Activated CD8-positive, alpha-beta T cell treated with anti-CD3 and anti-CD28 coated beads, Interleukin-2, amount 10 ng/mL, durations not matched to agents 7 days and 5 days (primary cell): ENCODE measurements at places on chromosomes 7 and 10.

DNA sequence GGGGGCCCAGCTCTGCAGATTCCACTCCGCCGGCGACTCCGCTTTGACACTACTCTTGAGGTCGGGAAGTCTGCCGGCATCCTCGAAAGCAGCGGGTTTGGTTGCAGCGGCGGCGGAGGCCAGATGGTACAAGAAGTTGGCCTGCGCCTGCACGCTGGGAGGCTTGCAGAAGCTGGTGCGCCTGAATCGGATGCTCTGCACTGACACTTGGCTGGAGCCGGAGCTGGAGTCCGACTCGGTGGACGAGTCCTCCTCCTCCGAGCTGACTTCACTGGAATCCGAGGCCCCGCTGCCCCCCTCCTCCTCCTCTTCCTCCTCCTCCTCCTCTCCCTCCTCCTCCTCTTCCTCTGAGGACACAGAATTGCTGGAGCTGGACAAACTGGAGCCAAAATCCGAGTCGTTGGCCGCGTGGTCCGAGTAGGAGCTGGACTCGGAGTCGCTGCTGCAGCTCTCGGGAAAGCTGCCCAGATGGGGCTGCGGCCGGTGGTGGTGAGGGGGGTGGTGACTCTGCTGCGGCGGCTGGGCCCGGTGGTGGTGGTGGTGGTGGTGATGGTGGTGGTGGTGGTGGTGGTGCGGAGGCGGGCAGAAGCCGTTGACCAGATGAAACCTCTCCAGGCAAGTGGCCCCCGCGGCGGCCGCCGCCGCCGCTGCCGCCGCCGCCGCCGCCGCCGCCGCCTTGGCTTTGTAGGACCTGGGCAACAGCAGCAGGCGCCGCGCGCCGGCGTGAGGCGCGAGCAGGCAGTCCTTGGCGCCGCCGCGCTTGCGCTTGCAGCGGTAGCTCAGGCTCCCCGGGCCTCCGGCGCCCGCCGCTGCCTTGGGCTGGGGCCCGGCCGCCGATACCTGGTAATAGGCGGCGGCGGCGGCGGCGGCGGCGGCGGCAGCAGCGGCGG, 9.0 kb downstream of the SKIDA1 start:
- peaks cover 81% of the 10 kb centered on the region for H3K27me3 ChIP-seq
- DNase-seq, result peak; percentile 44
- peak overlapping the region; percentile 65 for H3K4me3 ChIP-seq
- peaks cover 38% of the 10 kb centered on the region for H3K4me1 ChIP-seq
- H3K36me3 ChIP-seq, result no peaks in the 10 kb centered on the region
- H3K27ac ChIP-seq, result no peak overlapping the region

DNA sequence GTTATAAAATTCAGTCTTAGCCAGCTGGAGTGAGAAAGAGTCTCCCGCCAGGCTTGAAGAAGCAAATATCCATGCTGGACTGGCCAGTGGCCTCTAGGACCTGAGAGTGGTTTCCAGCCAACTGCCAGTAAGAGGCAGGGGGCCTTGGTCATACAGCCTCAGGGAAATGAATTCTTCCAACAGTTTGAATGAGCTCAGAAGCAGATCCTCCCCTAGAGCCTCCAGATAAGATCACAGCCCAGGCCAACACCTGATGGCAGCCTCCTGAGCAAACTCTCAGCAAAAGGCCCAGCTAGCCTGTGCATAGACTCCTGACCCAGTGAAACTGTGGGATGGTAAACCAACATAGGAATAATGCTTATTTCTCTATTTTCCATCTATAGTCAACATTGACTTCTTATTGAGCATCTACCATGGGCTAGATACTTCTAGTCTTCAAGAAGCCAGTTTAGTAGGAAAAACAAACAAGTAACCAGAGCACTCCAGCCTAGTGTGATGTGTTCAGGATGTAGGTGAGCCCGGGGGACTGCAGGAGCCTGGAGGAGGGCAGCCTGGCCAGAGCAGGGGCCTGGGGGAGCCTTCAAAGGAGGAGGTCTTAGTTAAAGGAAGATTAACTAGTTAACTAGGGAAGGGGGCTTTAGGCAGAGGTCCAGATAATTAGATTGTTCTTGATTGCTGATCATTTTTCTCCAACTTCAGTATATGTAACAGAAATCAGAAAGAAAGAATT, 115.4 kb upstream of the ADO start:
- no peaks in the 10 kb centered on the region for H3K27me3 ChIP-seq
- peaks cover 25% of the 10 kb centered on the region for H3K4me1 ChIP-seq
- DNase-seq, result no peak
- H3K4me3 ChIP-seq, result peak overlapping the region; percentile 27
- H3K27ac ChIP-seq, result peak overlapping the region; percentile 73
- H3K36me3 ChIP-seq, result peaks cover 12% of the 10 kb centered on the region

GRCh38 chr10:6135039-6135438, 46.2 kb downstream of the RBM17 start:
- H3K27ac ChIP-seq, result no peak overlapping the region
- no peak overlapping the region for H3K4me3 ChIP-seq
- H3K27me3 ChIP-seq, result peaks cover 4% of the 10 kb centered on the region
- DNase-seq, result no peak
- H3K4me1 ChIP-seq, result peaks cover 40% of the 10 kb centered on the region

GRCh38 chr7:131554880-131555516, 1.4 kb downstream of the PODXL start:
- peak overlapping the region; percentile 61 for H3K4me3 ChIP-seq
- peaks cover 16% of the 10 kb centered on the region for H3K4me1 ChIP-seq
- no peak for DNase-seq
- no peaks in the 10 kb centered on the region for H3K36me3 ChIP-seq

GRCh38 chr7:28766359-28766758, 191.8 kb downstream of the TRIL start:
- H3K4me3 ChIP-seq, result no peak overlapping the region
- H3K27me3 ChIP-seq, result peaks cover 4% of the 10 kb centered on the region
- no peaks in the 10 kb centered on the region for H3K4me1 ChIP-seq
- H3K27ac ChIP-seq, result no peak overlapping the region
- no peak for DNase-seq

GRCh38 chr7:99897322-99898022, 20.6 kb upstream of the OR2AE1 start:
- no peaks in the 10 kb centered on the region for H3K27me3 ChIP-seq
- H3K27ac ChIP-seq, result peak overlapping the region; percentile 45
- no peak overlapping the region for H3K4me3 ChIP-seq
- peaks cover 56% of the 10 kb centered on the region for H3K36me3 ChIP-seq
- no peak for DNase-seq

GRCh38 chr10:35635576-35635975, 6.5 kb downstream of the FZD8 start:
- H3K4me1 ChIP-seq, result peaks cover 6% of the 10 kb centered on the region
- H3K27me3 ChIP-seq, result peaks cover 42% of the 10 kb centered on the region
- H3K36me3 ChIP-seq, result no peaks in the 10 kb centered on the region

- no peaks in the 10 kb centered on the region for H3K36me3 ChIP-seq
- H3K27me3 ChIP-seq, result peaks cover 24% of the 10 kb centered on the region
These were observed 11.3 kb downstream of the COL26A1 start for GRCh38 chr7:101373812-101374614.

DNA sequence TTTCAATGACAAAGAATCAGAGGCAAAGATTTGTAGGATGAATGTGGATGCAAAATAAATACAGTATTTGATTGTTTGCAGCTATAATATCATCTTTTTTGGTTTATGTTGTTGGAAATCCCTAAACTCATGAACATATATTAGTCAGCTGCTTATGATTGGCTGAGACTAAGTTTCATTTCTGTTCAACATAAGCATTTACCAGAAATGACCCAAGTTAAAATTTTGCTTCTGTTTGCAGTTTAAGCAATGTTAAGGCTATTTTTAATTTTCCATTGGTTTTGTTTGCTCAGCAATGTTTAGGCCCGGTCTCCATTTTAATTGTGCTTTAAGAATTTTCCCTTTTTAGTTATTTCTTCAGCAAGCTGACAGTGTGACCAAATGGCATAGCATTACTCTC, 22.0 kb downstream of the GIMAP6 start:
- H3K36me3 ChIP-seq, result peaks cover 37% of the 10 kb centered on the region
- H3K27ac ChIP-seq, result no peak overlapping the region
- H3K27me3 ChIP-seq, result no peaks in the 10 kb centered on the region
- no peak overlapping the region for H3K4me3 ChIP-seq
- DNase-seq, result no peak
- peaks cover 51% of the 10 kb centered on the region for H3K4me1 ChIP-seq

- peaks cover 33% of the 10 kb centered on the region for H3K27me3 ChIP-seq
- no peaks in the 10 kb centered on the region for H3K36me3 ChIP-seq
- no peak overlapping the region for H3K4me3 ChIP-seq
These were observed 115.2 kb downstream of the SORBS1 start for GRCh38 chr10:95445837-95446486.

DNA sequence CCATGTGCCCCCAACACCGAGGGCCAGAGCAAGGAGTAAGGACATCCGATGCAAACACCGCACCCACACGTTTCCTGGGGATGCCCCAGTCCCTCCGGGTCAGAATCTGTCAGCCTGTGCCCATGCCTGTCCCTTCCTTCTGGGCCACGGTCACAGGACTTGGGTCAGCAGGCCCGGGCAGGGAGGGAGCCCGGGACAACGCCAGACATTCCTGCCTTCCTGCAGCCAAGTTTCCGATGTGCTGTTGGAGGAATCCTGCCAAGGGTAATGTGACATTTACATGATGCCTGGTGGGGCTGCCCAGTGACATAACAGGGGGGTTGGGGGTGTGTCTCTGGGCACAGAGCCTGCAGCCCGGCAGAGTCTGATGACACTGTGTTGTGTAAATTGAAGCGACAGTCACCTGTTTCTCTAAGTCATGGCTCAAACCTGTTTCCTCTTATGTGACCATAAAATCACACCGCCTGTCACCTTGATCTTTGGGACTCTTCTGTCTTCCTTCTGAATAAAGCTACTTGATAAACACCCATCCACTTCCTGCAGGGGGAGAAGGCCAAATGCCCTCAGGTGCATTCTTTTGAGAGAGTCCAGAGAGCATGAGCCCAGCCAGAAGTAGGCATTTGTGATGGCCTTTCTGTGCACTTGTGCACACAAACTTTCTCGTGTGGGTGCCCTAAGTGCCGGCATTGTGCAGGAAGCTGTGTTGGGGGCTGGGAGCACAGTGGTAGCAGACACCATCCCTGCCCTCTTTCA, 175.3 kb upstream of the RHEB start:
- H3K4me1 ChIP-seq, result peaks cover 6% of the 10 kb centered on the region
- H3K27me3 ChIP-seq, result no peaks in the 10 kb centered on the region
- H3K4me3 ChIP-seq, result no peak overlapping the region

DNA sequence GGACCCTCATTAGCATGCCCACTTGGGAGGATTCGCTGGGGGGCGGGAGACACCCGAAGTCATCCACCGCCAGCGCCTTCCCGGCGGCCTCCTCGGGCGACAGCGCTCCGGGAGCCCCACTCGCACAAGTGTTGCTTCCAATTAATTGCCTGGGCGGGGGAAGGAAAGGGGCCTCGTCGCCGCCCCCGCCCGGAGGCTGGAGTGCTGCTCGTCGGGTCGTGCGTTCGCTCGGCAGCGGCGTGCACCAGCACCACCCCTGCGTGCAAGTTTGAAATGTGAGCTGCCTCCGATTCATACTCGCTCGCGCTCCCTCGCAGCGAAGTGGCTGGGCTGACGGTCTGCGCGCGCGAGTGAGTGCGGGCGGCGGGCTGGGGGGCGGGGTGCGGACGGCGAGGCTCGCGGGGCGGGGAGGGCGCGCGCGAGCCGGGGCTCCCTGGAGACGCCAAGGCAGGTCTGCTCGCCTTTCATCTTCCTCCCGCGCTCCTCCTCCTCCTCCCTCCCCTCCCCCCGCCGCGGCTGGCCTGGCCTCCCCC, 104.6 kb upstream of the PPIF start:
- H3K4me3 ChIP-seq, result peak overlapping the region; percentile 80
- H3K36me3 ChIP-seq, result peaks cover 12% of the 10 kb centered on the region
- H3K4me1 ChIP-seq, result peaks cover 60% of the 10 kb centered on the region
- peak overlapping the region; percentile 75 for H3K27ac ChIP-seq
- H3K27me3 ChIP-seq, result no peaks in the 10 kb centered on the region

DNA sequence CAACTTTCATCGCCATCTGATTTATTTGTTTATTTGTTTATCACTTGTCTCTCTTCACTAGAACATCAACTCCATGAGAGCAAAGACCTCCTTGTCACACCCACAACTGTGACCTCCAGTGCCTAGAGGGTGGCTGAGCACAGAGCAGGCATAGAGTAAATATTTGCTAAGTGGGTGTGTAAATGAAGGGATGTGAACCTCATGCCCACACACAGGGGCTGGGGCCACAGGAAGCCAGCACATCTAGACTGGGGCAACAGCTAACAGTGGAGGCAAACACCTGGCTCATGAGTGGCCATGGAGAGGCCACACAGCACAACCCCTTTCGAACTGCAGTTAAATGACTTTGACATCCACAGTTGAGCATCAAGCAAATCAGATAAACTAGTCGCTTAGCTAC, 39.8 kb downstream of the AKR1B1 start:
- no peak overlapping the region for H3K27ac ChIP-seq
- H3K4me1 ChIP-seq, result no peaks in the 10 kb centered on the region
- no peak for DNase-seq
- no peak overlapping the region for H3K4me3 ChIP-seq
- H3K27me3 ChIP-seq, result no peaks in the 10 kb centered on the region

GRCh38 chr7:128215281-128215680, 25.8 kb upstream of the LEP start:
- H3K4me3 ChIP-seq, result no peak overlapping the region
- no peak overlapping the region for H3K27ac ChIP-seq
- H3K4me1 ChIP-seq, result no peaks in the 10 kb centered on the region
- DNase-seq, result no peak
- no peaks in the 10 kb centered on the region for H3K36me3 ChIP-seq

DNA sequence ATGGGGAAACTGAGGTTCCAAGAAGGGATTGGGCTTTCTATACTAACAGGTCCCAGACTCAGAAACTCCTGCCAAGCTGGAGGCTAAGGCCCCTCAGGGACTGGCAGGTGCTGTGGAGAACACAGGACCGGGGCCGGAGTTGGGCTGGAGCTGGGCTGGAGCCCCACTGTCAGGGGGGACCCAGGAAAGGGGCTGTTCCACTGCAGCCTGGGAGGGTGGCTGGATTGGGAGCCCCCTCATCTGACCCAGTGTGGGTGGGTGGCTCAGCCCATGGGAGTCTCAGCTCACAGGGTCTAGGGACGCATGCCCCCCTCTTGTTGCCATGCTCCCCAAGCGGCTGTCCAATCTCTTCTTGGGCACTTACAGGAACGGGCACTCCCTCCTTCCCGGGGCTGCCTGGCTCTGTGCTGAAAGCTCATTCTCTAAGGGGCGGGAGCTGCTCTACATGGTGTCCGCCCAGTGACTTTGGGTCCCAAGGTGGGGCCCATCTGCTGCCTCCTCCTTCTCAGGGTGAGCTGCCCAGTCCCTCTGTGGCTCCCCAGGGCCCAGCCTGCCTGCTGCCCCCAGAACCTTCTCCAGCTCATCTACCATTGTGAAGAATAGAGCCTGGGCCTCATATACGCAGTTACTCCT, 126.5 kb downstream of the MYL10 start:
- no peak overlapping the region for H3K4me3 ChIP-seq
- H3K27ac ChIP-seq, result no peak overlapping the region
- DNase-seq, result no peak
- H3K36me3 ChIP-seq, result no peaks in the 10 kb centered on the region
- peaks cover 30% of the 10 kb centered on the region for H3K4me1 ChIP-seq
